A375 (cell line): ENCODE measurements at places on chromosomes 12 and 14. TPM values are rescaled to one million over a fixed set of nuclear protein-coding genes. Genes with fewer than 3 reads are reported as not detected.

The USP44 gene
- total RNA-seq = 0.24 and 0.45 TPM in 2 replicates

The MGST1 gene
- 30.5 and 35.5 TPM in 2 replicates for total RNA-seq

The MCRS1 gene
- total RNA-seq = 78.9 and 84.6 TPM in 2 replicates

The DEGS2 gene
- not detected in 2 replicates for total RNA-seq

The STAT2 gene
- 33.0 and 33.2 TPM in 2 replicates for total RNA-seq

The ERBB3 gene
- 156 and 173 TPM in 2 replicates for total RNA-seq

The GLIPR1L1 gene
- not detected in 2 replicates for total RNA-seq

The MANSC4 gene
- total RNA-seq = not detected in 2 replicates

The NELL2 gene
- total RNA-seq = 2.5 and 4.5 TPM in 2 replicates

The TMEM19 gene
- total RNA-seq = 6.5 and 23.2 TPM in 2 replicates

The IL26 gene
- total RNA-seq = not detected in 2 replicates

The JAG2 gene
- 0.27 and 0.34 TPM in 2 replicates for total RNA-seq
